GM04504 (cell line): ENCODE measurements at places on chromosomes 2 and 18.

GRCh38 chr2:179273461-179273962 is 8.9 kb upstream of the SESTD1 start:
- no peak for DNase-seq

DNA sequence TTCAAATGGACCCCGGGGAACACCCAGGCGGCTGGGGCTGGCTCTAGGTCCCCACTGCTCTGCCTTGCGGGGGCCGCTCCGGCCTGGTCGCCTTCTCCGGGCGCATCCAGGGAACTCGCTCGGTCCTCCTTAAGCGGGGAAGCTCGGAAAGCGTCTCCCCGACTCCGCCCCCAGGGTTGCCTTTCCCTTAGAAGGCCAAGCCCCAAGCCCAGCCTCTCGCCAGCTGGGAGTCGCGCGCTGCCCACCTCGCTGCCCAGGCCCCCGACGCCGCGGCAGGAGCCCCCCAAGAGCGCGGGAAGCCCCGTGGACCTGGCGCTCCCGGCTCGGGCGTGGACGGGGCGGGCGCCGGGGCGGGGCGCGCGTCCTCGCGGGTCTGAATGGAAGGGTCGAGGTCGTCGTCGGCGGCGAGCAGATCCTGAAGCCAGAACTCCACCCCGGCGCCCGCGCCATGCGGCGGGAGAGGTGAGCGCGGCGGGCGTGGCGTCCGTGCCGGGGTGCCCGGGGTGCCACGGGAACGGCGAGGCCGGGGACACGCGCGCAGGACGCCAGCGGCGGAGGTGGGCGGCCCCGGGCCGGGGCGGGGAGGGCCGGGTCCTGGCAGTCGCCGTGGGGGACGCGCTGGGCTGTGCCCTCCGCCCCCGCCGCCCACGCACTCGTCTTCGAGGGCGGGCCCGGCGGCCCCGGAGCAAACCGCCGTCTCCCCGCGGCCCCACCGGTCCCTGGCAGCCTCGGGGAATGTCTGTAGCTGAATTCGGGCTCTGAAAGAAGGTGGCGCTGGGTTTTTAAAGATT is at the start of gene BOK:
Gene BOK (plus strand): TSS at position 214 of the 791 bp plus-strand sequence. CDS start 739 bp downstream, outside the sequence.
- DNase-seq, result no peak

- peak; percentile 52 for DNase-seq
Observed at GRCh38 chr2:37985333-37985732, 60.2 kb downstream of the RMDN2 start.

DNA sequence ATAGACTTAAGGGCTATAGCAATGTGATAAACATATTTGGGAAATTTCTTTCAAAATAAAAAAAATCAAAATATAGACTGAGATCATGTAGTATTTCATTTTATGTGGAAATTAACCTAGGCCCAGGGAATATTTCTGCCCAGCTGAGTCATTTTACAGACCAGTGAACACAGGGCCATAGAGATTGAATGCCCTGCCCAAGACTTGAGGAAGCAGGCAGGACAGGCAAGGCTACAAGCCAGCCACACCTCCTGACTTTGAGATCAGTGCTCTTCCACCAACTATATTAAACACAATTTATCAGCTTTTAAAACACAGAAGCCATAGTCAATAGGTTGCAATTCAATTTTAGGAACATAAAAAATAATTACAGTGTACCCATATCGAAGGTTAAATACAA is 12.9 kb downstream of the CCDC148 start:
- DNase-seq, result no peak

DNA sequence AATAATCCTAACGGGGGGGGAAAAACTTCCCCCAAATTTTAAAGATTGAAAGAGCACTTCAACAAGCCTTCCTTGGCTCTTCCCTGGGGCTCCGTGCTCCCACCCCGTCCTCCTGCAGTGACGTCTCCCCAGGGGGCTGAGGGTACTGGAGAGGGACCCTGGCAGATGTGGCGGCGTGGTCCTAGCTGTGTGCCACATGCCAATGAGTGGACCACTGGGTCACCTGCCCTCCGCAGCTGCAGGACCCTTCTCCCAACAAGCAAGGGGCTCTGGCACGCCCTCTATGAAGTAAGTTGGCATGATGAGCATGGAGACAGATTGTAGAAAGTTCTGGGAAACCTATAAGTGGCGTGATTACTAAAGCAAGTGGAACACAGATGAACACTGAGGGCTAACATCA is 46.7 kb downstream of the PXDN start:
- no peak for DNase-seq

DNA sequence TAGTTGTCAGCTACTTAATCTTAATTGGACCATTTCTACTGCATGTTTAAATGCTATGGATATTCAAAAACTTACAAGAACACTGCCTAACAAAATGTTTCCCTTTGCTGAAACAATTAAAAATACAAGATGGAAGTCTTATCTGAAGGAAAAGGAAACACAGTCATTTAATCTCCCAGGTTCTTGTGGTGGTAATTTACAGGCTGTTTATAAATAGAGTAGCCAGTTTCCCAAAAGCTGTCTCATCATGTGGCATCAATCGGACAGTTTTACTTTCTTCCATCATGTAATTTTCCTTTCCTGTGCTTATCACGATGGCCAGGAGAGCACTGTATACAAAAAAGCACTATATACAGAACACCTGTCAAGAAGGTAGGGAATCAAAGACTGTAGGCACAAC is 368.1 kb downstream of the ZEB2 start:
- no peak for DNase-seq

GRCh38 chr2:64283006-64283570 is 138.9 kb upstream of the PELI1 start:
- DNase-seq, result no peak

DNA sequence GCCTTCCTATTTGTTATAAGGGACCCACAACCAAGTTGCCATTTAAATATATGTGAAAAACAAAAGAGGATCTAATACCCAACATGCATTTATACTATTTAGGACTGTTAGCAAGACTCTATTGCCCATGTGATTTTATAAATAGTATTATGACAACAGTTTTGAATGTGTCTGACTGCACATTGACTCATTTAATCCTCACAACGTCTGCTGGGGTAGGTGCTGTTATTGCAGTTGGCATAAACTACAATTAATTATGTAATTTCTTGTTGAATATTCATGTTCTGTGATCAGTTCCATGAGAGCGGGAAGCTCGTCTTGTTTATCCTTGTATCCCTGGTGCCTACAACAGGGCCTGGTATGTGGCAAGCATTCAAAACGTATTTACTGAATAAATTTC is 53.7 kb downstream of the SH2D6 start:
- no peak for DNase-seq

DNA sequence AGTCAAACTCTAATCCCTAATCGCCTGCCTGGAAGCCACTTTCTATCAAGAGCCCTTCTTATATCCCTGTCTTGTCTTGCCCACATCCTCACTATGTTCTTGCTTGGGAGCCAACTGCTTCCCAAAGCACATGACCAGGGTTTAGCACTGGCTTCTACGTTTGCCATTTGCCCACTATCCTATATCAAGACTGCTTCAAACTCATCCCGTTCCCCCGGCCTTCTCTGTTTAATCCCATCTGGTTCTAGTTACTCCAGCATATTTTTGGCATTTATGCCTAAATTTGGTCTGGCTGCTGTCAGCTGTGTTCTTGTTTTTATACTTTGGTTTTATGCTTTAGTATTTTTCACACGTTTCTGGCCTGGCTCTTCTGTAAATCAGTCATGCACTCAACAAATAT is 40.2 kb downstream of the POLR1A start:
- peak; percentile 60 for DNase-seq

- no peak for DNase-seq
Observed at GRCh38 chr18:63105636-63106316, 213.8 kb downstream of the BCL2 start.

- peak; percentile 31 for DNase-seq
Observed at GRCh38 chr2:68936427-68936826, 16.3 kb downstream of the GKN2 start.

DNA sequence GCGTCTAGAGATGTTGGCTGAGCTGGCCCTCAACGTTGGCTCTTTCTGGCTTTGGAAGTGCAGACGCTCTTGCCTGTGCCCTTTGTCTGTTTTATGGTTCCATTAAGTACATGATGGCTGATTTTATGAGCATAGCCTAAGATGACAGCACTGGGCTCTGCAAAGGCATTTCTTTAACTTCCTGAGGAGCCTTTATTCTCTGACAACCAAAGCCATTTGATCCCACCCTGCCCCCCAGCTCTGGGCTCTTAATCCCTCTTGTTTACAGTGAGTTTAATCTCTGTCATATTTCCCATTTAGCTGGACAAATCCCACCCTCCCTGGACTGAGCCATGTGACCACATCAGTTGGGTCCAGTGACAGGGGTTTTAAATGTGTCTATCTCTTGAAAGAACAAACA is 195.9 kb downstream of the ACKR3 start:
- no peak for DNase-seq

DNA sequence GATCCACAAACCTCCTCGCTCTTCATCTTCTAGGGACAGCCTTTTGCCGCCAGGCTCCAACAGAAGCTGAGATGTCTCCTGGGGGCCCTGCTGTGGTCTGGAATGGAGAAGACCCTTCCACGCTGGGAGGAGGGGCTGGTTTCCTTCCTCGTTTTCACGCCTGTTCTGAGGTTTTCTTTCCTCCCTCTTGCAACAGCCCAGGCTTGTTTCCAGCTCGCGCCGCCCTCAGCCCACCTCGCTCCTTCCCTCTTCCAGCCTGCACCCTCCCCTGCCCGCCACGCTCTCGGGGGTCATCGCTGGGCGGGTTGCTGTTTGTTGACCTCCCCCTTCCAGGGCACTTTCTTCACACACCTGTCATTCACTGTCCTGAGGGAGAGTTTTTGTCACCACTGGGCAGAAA is 55.4 kb downstream of the VAPA start:
- no peak for DNase-seq

- DNase-seq, result no peak
Observed at GRCh38 chr2:172425336-172425735, 2.0 kb upstream of the ITGA6 start.

DNA sequence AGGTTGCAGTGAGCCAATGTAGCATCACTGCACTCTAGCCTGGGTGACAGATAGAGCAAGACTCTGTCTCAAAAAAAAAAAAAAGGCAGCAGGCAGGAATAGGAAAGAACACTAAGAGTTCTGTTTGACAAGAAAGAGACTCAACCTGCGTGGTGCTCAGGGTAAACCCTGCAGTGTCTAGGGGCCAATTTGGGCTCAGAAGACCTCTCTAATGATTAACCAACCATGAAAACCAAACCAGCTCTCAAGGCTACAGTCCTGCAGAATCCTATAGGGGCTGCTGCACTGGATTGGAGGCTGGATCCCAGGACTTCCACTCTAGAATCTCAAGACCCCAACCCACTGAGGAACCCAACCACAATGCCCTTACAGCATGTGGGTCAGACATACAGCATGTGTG is 2.4 kb downstream of the TRABD2A start:
- no peak for DNase-seq

GRCh38 chr2:112026509-112026908 is 28.6 kb upstream of the TMEM87B start:
- no peak for DNase-seq

DNA sequence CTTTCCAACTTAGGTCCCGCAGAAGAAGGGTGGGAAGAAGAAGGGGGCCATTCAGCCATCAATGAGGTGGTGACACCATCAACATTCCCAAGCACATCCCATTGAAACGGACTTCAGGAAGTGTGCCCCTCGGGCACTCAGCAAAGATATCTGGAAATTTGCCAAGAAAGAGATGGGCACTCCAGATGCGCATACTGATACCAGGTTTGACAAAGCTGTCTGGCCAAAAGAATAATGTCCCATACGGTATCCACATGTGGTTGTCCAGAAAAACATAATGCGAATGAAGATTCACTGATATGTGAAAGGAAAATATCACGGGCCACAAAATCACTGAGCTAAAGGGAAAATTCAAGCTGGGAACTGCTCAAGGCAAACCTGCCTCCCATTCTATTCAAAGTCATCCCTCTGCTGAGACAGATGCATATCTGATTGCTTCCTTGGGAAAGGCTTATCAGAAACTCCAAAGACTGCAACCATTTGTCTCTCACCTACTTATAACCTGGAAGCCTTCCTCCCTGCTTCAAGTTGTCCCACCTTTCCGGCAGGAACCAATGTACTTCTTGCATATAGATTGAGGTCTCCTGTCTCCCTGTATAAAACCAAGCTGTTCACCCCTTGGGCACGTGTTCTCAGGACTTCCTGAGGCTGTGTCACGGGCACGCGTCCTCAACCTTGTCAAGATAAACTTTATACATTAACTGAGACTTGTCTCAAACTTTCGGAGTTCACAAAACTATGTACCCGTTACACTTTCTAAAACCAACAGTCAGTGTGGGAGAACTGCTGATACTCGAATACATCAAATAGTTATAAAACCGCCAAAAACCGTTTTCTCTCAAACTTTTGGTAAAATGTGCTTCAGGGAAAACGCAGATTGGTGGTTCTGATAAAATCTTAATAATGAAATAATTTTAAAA is 1.3 kb upstream of the PDK1 start:
- no peak for DNase-seq

DNA sequence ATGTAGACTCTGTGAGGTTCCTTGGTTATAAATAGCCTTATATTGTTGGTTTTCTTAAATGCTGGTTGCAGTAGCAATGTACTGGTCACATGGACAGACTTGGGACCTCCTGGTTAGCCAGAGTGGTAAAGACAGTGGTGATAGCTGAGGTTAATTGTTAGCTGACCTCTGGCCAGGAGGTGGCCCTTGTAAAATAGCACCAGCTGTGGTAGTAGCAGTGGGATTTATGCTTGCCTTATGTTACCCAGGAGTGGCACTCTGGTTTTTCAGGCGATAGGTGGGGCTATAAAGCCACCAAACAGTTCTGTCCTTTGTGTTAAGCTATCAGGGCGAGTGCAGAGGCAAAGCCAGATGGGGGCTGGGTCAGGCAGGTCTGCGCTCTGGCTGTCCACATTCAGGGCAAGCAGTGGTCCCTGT is 94.8 kb upstream of the SRD5A2 start:
- DNase-seq, result no peak

GRCh38 chr18:78960709-78961108 is 18.9 kb upstream of the SALL3 start:
- no peak for DNase-seq

GRCh38 chr18:49185623-49186022 is 234.9 kb upstream of the SMAD7 start:
- DNase-seq, result no peak

DNA sequence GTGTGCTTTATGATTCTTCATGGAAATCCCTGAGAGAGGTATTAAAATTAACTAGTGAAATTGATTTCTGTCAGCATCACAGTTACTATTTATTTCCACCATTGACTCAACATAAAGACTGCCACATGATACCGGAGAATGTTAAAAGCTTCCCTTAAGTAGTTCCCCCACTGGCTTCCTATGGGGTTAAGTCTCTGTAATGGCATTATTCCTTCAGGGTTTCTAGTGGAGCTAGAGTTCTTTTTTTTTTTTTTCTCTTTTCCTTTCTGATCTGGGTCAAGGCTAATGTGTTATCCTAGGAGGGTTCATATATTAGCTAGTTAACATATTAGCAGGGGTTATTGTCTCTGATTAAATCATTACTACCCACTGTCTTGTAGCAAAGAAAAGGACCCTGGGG is 1919.1 kb upstream of the PIK3C3 start:
- DNase-seq, result no peak

DNA sequence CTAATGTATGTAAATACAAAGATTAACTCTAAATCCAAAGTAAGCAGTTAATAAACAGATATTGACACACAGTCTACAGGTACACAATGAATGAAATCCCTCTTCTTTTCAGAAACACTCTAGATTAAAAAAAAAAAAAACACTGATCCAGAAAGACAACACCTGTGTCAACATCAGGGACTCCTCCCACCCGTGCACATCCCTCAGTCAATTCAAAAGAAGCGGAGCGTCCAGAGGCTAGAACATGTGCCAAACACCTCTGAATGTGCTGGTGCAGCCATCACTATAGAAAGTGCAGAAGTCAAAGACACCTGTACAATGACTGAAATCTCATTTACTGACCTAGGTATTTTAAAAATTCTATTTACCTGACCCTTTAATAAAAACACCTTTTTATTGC is 622.6 kb upstream of the ID2 start:
- DNase-seq, result no peak
